Stimulated activated CD4-positive, alpha-beta T cell treated with anti-CD3 and anti-CD28 coated beads, Interleukin-1b, Interleukin-23, amount 100 ng/mL, for 24 hours (primary cell): ENCODE measurements at places on chromosomes 2 and 18.

- no peak for DNase-seq
These were observed 122.8 kb upstream of the L3MBTL4 start for GRCh38 chr18:6537475-6537874.

DNA sequence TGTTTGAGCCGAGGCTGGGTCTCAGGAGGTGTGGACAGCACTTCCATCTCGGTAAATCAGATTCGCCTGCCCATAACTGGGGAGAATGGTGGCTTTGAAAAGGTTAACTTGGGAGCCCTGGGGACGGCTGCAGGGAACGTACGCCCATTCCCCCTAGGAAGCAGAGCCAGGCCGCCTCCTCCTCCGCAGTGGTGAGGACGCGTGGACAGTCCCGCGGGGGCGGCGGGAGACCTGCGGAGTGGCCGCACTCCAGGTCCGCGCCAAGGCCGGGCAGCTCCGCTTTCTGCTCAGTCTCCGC is 845 bp upstream of the MYCN start:
- no peak for DNase-seq

GRCh38 chr2:111168528-111169239 is 48.0 kb downstream of the BCL2L11 start:
- DNase-seq = peak; percentile 27

- DNase-seq = no peak
These were observed 338.1 kb downstream of the CTNNA2 start for GRCh38 chr2:79850912-79851311.
